ENCODE measurements at places on chromosomes 6 and 20.

GRCh38 chr6:166525567-166525966 lies 60.9 kb downstream of the RAMACL start:
- DNase-seq: no peak

DNA sequence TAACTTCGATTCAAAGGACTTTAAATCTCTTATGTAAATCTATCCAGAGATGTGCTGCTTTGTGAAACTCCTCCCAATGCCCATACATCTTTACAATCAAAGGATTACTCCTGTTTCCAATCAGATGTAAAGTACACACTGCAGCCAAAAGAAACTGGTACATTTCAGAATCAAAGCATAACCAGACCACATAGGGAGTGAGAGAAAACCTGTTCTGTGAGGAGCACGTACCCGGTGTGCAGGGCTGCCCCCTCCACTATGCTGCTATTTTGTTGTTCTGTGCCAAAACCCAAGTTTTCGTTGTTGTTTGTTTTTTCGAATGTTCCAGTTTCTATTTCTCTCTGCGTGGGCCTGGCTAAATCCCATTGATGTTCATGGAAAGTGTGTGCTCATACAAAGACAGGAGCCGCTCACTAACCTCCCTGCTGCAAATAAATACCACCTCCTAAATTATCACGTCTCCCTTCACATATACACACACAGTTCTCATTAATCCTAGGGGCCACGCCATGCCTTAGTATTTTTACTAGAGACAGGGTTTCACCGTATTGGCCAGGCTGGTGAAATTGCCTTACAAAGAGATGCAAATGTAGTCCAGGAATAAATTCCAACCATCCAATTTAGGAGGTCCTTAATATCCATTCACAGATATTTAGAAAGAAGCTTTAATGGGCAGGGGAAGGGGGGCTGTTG lies 52.9 kb downstream of the ATP9A start:
- no peak for DNase-seq

DNA sequence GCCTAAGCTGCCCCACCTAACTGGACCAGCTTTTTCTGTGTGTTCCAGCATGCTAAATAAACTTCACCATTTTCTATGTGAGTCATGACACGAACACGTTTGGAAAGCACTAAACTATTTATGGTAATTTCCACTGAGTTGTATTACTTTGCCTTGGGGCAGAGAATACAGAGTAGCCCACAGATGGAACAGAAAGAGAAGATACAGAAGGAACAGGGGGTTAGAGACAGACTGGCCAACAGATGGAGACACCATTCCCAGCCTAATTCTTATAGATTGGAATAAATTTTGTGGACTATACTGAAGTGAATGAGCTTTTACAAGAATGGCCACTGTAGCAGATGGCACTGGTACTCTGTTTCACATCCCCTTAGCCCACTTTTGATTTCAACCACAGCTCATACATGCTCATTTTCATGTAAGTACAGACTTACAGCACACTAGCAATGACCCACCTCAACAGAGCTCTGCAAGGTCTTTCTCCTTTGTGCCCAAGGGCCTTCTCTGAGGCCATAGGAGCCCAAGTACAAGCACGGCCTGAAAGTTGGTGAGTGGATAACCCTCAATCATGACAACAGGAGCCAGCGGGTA lies 13.1 kb upstream of the NT5DC1 start:
- DNase-seq: no peak

DNA sequence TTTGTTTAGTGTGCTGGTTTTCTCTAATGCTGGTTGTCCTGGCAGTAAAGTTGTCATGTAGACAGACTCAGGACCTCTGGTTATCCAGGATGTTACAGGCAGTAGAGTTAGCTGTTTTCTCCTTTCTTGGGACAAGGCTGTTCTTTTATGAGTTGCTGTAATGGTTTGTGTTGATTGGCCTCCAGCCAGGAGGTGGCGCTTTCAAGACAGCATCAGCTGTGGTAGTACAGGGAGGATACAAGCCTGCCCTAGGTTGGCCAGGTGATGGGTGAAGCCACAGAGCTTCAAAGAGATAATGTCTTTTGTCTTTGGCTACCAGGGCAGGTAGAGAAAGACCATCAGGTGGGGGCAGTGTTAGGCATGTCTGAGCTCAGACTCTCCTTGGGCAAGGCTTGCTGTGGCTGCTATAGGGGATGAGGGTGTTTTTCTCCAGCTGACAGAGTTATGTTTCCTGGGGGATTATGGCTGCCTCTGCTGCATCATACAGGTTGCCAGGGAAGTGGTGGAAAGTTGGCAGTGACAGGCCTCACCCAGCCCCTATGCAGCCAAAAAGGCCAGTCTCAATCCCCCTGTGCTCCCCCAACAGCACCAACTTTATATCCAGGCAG lies 127.2 kb upstream of the TAB2 start:
- DNase-seq: no peak

DNA sequence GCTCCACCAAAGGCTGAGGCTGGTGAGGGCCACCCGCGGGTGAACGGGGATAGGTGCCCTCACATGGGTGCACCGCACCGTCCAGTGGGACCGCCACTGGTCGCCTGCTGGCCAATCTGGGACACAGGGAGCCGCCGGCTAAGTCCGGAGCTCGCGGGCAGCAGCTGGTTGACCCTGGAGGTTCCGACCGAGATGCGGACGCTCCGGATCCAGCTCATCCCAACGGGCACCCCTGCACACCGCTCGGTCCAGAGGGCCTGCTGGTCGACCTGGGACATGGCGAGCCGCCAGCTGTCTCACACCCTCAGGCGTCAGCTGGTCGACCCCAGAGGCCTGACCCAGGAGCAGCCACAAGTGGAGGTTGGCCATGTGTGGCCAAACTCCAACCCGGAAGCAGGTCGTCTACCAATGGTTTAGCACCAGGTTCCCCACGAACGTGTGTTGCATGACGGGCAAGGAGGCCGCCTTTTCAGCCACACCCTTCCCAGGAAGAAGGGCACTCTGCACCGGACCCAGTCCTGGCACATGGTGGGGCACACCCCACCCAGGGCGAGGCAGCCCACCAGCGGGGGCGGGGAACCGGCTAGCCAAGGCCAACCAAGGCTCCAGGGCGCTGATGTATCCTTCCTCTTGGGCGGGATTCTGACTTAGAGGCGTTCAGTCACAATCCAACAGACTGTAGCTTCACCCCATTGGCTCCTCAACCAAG lies 746.0 kb upstream of the DEFB115 start:
- no peak for DNase-seq
